ENCODE measurements at places on chromosomes 6 and 20.
A peak's percentile ranks its signal among the peaks of the same experiment; 100 is the strongest.

- peak; percentile 19 for DNase-seq
Measured at GRCh38 chr6:88914180-88914579, 49.2 kb downstream of the RNGTT start.

GRCh38 chr6:94270091-94270948, 851.0 kb upstream of the EPHA7 start:
- DNase-seq = peak; percentile 12

DNA sequence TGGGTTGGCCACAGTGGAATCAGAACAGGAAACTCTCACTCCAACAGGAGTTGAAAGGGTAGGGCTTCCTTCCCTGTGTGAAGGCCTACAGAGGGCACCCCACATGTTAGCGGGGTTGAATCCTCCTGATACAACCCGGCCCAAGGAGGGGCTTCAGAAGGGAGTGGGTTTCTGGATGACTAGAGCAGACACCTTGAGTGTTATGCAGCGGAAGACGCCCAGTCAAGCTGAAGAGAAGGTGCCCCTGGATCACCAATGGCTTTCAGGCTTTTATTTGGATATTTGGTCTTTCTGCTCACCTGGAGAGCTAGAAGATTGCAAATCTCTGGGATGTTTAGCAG, 132.8 kb downstream of the PRND start:
- DNase-seq = no peak

- peak; percentile 69 for DNase-seq
Measured at GRCh38 chr6:48135323-48136084, 24.5 kb upstream of the PTCHD4 start.

- peak; percentile 79 for DNase-seq
Measured at GRCh38 chr6:137926207-137926731, 59.2 kb downstream of the TNFAIP3 start.

GRCh38 chr6:36933102-36933501, 21.4 kb upstream of the PI16 start:
- no peak for DNase-seq

- no peak for DNase-seq
Measured at GRCh38 chr20:57034001-57034400, 232.4 kb downstream of the BMP7 start.

GRCh38 chr6:23940466-23940865, 185.5 kb upstream of the NRSN1 start:
- no peak for DNase-seq

DNA sequence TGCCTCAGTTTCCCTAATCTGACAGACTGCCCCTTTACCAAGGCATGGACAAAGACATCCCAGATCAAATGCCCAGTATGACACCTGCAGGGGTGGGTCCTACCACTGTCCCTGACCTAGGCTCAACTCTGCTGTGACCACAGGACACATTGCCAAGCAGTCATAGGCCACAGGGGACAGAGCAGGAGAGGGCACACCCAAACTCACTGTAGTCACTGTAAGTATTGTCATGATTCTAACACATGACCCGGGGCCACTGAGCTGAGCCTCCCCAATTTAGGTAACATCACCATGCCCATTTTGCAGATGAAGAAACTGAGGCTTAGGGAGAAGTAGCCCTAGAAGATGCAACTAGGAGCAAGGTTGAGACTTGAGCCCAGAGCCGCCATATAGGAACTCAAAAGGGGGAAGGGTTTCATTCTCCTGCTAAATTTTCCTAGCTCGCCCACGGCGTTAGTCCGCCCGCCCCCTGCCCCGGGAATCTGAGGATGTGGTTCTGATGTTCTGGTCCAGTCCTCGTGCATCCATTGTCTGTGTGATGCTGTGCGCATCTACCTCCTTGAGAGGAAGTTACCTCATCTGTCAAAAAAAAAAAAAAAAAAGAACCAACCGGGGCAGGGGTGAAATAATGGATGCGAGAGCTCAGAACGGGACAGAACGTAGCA, 44.8 kb downstream of the PMEPA1 start:
- no peak for DNase-seq

DNA sequence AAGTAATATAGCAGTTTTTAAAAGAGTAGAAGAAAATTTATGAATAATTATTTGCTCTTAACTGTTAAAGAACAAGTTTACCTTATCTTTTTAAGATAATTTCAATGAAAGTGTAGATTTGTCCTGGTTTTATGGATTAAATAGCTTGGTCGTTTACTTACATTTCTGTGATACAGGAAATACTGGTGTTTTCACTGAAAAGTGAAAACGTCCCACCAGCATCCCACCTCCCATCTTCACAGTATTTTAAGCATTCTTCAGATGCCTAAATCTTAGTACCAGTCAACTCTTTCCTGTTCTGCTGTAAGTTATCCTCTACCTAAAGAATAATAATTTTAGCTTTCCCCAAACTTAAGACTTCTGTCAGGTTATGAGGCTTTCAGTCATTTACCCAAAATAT, 5.8 kb downstream of the TAB2 start:
- no peak for DNase-seq

DNA sequence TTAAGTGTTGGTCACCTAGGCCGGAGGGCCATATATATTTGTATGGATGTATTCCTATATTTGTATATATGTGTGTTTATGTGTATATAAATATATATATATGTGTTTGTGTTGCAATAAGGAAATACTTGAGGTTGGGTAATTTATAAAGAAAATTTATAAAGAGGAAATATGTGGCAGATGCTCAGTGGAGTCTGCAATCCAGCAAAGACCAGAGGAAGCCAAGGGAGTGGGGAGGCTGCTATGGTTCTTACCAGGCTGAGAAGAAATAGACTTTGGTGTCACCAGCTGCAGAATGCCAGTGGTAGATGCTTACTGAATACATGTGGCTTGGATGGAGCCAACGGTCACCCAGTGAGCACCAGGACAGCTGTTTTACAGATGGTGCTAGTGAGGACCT, 97.4 kb upstream of the ELOVL5 start:
- no peak for DNase-seq

GRCh38 chr6:163218361-163218894, 196.1 kb upstream of the QKI start:
- no peak for DNase-seq

DNA sequence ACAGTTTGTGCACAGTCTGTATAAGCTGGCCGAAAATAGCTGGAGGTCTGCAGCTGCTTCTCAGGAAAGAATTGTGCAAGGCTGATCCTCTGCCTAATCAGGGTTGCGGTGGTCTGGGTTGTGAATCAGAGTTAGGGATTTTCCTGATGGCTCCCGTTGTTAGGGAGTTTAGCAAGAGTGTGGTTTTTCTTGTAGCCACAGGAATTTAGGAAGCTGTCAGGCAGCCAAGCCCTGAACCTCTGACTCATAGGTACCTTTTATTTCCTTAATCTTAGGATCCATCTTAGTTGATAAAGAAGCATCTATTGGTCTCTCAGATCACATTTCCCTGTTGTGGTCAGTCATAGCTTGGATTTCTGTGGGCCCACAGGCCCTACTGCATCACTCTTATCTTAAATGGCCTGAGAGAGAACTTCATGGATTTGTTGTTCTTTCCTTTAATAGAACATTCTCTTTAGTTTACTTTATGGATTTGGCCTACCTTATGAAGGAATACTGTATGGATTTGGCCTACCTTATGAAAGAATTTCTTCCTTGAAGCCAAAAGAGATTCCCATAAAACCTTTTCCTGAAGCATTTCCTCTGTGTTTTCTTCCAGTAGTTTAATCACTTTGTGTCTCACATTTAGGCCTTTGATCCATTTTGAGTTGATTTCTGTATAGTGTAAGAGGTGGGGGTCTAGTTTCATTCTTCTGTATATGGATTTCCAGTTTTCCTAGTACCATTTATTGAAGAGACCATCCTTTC, 10.3 kb downstream of the KIF25 start:
- DNase-seq = peak; percentile 99

DNA sequence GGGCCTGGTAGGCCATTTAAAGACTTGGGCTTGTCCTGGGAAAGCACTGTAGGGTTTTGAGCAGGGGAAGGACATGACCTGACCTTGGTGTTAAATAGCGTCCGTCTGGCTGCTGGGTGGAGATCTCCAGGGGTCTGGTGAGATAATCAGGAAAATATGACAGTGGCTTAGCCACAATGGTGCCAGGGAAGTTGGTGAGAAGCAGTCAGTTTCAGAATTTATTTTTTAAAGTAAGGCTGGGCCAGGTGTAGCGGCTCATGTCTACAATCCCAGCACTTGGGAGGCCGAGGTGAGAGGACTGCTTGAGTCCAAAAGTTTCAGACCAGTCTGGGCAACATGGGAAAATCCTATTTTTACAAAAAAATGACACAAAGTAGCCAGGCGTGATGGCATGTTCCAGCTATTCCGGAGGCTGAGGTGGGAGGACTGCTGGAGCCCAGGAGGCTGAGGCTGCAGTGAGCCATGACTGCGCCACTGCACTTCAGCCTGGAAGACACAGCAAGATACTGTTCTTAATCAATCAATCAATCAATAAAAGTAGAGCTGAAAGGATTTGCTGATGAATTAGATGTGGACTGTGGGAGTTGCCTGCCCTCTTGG, 41.4 kb downstream of the BCL2L1 start:
- DNase-seq = no peak

DNA sequence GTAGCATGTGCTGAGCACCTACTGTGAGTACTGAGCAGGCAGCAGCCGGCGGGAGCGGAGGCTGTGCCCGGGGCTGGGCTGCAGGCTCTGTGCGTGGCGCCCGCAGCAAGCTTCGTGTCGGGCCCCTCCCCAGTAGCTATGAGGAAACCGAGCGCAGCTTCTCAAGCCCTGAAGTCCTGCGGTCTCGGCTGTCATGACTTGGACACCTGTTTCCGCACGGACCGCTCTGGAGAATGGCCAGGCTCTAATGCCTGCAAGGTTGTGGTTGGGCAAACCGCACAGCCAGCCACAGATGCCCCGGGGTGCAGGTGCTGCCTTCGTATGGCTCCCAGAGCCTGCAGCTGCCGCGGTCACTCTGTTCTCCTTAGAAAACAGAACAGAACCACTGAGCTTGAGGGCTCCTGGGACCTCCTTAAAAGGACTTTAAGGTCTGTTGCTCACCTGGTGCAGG, 33.7 kb downstream of the PYGB start:
- DNase-seq = peak; percentile 97

- peak; percentile 58 for DNase-seq
Measured at GRCh38 chr6:112939563-112939962, 592.4 kb downstream of the RFPL4B start.

GRCh38 chr20:56552911-56553629, 20.0 kb downstream of the FAM209B start:
- DNase-seq = no peak

GRCh38 chr20:19867940-19868371, 109.9 kb downstream of the RIN2 start:
- no peak for DNase-seq

- peak; percentile 45 for DNase-seq
Measured at GRCh38 chr6:44028789-44029310, 98.4 kb downstream of the MRPL14 start.

DNA sequence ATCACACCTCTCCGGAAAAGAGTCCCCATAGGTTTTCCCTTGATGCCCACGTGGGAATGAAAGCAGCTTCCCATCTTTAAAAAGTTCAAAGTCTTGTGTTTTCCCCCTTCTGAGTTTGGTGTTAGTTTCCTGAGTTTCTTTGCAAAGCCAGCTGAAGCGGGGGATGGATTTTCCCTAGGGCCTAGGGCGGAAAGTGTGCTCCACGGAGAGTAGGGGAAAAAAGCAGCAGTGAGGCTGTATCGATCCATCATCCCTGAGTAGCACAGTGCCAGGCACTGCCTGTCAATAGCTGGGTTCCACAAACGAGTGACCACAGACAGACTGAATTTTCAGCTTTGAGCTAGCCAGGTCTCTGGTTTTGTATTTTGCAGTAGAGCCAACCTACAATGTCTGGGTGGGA, 1.3 kb downstream of the DAAM2 start:
- no peak for DNase-seq

DNA sequence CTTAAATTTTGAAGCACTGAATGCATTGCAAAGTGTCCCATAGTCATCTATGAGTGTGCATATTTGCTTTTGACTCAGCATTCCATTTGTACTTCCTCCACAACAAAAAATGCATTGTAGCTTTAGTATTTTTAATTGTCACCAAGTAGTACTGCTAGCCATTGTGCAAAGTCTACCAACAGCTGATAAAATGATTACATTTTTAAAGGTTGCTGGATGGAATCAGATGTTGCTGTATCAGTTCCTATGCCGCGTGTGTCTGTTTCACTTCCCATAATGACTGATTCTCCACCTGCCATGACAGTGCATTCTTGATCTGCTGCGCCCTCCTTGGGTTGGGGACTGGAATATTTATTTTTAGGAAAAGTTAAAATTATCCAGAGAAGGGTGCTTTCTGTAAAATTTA, 41.2 kb downstream of the SLX4IP start:
- DNase-seq = peak; percentile 65

DNA sequence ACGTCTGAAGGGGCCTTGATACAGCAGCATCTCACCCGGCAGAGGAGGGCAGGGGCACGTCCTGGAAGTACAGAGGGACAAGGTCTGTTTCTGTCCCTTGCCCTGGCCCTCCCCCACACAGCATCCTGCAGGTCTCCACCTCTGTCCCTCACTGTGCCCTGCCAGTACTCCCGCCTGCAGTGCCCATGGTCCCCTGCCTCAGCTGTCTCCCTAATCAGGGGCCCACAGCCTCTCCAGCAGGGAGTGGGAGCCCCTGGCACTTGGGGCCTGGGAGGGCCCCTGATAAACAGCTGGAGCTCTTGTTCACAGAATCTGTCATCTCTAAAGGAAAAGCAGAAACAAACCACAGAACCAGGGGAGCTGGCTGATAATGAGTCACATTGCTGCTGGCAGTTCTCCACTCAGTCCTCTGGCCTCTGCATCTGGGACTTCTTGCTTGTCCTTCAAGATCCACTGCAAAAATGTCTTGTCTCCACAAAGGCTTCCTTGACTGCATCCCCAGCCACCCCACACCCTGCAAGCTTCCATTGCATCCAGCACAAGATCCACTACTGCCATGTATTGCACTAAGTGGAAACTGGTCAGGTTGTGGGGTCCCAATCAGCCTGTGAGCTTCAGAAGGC, 33.2 kb upstream of the TAF8 start:
- DNase-seq = peak; percentile 84

GRCh38 chr20:24657196-24657595, 187.8 kb downstream of the SYNDIG1 start:
- DNase-seq = no peak

DNA sequence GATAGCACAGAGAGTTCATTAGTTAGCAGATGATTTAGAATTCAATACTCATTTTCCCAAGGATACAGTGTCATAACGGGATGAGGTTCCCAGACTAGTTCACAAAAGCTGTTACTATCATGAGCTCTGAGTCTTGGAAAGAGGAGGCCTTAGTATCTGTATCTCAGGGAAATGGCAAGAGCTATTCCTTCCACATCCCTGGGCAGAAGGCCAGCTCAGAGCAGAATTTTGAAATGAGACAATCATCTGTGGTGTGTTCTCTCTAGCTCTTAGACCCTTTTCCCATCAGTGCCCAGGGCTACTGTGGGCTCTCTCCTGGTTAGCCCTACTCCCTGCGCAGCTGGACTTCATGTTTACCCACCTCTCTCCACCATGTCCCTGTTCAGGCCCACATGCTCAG, 64.5 kb downstream of the JAG1 start:
- DNase-seq = peak; percentile 77

GRCh38 chr20:846894-847278, 13.4 kb downstream of the FAM110A start:
- DNase-seq = no peak
